IMR-90 (cell line): ENCODE measurements at places on chromosomes 12 and 14. TPM values are rescaled to one million over a fixed set of nuclear protein-coding genes. Genes with fewer than 3 reads are reported as not detected.

DNA sequence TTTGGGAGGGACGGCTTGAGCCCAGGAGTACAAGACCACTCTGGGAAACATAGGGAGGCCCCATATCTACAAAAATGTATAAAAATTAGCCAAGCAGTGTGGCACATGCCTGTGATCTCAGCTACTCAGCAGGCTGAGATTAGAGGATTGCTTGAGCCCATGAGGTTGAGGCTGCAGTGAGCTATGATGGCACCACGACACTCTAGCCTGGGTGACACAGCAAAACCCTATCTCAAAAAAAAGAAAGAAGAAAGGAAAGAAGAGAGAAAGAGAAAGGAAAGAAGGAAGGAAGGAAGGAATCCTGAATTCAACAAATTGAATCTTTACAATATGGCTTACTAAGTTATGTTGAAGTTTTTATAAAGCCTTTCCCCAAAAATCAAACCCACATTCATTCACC lies 2.1 kb downstream of the KIF21A start:
- DNase-seq: no peak

GRCh38 chr12:6533923-6534694 lies at the start of gene GAPDH:
TSS of gene GAPDH (plus strand) at chr12:6534517. CDS start at chr12:6534833, 316 bp downstream.
- DNase-seq: peak; percentile 97

DNA sequence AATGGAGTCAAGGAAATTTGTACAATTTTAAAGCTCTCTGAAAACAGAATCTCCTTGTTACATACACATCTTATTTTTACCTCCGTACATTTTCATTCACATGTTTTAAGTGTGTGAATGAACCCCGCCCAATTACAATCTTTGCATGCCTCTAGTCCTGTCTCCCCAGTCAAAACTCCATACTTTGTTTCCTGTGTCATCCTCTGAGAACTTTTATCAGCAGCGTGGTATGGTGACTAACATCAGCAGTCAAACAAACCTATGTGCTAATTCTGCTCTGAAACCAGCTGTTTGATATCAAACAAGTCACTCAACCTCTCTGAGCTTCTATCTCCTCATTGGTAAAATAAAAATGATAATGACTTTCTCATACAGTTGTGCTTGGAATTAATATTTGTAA lies 15.8 kb upstream of the ERGIC2 start:
- DNase-seq: peak; percentile 62

DNA sequence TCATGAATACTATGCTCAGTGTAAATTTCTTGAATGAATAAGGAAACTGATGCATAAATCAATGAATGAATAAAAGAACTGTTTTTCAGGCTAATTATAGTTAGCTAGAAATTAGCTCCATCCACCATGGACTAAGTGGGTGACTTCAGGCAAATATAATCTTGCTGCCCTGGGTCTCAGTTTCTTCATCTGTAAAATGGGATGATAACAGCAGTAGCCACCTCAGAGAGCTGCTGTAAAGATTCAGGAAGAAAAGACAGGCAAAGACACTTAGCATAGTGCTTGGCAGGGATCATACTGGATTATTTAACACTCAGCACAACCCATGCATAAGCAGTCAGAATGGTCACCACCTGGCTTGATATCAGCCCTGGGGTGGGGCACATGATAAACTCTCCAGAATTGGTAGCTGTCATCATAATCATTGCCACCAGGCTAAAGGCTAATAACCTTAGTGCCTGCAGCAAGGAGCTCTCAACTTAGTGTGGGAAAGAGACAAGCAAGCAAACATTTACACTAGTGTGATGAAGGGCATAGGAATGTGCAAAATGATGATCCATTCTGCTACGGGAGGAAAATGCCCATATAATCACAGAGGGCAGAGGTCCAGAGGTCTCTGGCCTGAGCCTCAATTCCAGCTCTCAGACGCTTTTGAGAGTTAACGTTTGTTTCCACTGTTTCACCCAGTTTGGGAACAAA lies 234.7 kb upstream of the TBX3 start:
- peak; percentile 72 for DNase-seq

DNA sequence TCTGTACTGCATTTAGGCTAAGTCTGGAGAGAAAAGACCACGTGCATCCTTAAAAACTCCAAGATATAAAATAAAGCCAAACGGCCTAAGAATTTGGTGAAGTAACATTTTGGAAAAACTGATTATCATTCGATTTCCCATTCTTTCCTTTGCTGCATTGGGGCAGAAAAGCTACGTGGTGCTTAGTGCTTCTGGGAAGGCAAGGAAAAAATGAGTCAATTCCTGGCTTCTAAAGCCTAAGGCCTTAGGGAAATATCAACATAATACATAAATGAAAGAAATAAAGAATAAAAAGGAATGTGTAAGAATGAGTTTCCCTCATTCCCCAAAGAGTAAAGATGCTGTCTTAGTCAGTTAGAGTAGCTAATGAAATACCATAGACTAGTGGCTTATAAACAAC lies 520.5 kb downstream of the GLT1D1 start:
- DNase-seq: no peak

GRCh38 chr12:107362960-107363359 lies 269.6 kb upstream of the CRY1 start:
- no peak for DNase-seq

Gene AGAP2
- 0.18 and 0.28 TPM in 2 replicates for total RNA-seq

Gene MEG3
- total RNA-seq: 31.5 and 32.5 TPM in 2 replicates
